ENCODE measurements at places on chromosomes 2 and 18.

GRCh38 chr2:175019566-175020327, 14.6 kb upstream of the CHN1 start:
- no peak for DNase-seq

DNA sequence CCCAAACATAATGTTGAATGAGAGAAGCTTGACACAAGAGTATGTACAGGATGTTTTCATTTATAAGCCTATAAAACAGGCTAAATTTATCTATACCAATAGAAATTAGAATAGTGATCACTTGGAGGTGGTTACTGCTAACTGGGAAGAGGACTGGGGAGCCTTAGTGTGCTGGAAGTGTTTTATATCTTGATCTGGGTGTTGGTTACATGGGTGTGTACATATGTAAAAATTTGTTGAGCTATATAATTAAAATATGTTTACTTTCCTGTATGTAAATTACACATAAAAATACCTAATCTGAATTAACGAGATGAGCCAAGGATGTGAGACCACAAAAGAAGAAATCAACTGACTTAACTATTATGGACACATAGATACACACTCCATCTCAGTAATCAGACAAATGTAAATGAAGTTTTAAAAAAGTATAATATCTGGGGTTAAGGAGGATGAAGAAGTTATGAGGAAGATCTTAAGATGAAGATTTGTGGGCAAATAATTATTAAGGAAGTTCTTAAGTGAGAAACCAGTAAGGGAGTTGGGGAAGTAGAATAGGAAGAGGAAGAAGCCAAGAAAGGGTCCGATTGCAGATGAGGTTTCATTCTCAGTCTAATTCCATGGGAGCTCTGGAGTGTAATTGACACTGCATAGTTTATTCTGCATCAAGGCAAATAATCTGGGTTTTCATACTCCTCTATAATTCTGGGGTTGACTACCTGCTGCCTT, 32.3 kb upstream of the NABP1 start:
- DNase-seq = no peak

DNA sequence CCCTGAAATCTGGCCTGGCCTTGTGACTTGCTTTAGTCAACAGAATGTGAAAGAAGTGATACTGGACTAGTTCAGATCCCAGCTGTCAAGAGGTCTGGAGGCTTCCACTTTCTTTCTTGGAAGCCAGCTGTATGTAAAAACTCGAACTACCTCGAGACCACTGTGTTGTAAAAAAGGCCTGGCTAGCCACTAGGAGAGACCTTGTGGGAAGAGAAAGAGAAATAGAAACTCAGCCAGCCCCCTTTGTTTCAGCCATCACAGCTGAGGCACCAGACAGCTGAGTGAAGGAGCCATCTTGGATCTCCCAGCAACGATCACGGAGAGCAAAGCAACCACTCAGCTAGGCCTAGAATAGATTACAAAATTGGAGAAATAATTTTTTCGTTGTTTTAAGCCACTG, 324.9 kb upstream of the TCF4 start:
- no peak for DNase-seq

DNA sequence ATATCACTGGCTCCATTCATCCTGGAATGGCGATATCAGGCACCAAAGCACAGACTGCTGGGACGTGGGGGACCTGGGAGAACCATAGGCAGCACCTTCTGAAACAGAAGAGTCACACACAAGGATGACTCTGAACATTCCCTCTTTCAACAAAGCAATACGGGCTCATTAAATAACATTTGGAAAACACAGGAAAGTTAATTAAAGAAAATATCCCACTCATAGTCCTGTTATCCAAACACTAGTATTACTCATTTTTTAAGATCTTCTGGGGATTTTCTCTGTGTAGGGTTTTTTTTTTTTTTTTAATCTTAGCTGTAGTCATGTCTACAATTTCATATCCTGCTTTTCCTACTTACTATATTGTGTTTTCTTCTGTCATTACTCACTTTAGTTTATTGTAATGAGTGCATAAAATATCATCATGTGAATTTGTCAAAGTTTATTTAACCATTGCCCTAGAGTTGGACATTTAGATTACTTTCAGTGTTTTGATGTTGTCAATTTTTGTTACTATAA, 70.0 kb upstream of the SP3 start:
- no peak for DNase-seq

DNA sequence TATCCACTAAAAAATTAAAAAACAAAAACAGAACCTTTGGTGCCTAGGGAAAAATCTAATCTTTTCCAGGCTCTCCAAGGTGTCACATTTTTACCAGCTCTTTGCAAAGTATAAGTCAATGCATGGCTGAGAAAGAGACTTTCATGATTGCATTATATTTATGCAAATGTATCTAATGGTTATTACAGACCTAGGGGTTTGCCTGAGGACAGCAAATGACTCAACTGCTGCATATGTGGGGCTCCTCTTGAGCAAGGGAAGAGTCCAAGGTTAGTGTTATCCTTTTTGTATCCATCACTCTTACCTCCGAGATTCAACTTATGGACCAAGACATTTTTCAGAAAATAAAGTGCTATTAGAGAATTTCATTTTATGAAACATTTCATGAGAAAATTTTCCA, 33.9 kb upstream of the RMP24 start:
- no peak for DNase-seq

- no peak for DNase-seq
Observed at GRCh38 chr2:33505966-33506365, 29.5 kb downstream of the RASGRP3 start.

DNA sequence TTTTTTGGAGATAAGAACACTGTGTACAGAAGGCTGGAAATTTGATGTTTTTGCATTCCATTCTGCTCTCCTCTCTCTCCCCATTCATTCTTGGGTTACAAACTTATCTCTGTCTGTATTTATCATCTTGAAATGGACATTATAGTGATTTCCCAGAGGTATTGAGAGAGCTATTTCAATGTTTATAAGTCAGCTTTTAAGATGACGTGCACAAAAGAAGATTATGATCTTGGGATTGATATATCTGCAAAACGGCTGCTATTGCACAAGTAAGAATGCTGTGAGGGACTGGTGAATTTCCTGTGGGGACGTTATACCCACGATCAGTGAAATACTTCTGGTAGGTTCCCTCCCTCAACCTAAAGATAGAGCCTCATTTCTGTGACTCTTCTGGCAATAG, 61.0 kb upstream of the DTNA start:
- no peak for DNase-seq

- no peak for DNase-seq
Observed at GRCh38 chr2:8573234-8573941, 108.5 kb upstream of the ID2 start.

- DNase-seq = no peak
Observed at GRCh38 chr2:53505826-53506225, 261.8 kb upstream of the CHAC2 start.
